HS-5 (cell line): ENCODE measurements at places on chromosomes 5 and 9.

DNA sequence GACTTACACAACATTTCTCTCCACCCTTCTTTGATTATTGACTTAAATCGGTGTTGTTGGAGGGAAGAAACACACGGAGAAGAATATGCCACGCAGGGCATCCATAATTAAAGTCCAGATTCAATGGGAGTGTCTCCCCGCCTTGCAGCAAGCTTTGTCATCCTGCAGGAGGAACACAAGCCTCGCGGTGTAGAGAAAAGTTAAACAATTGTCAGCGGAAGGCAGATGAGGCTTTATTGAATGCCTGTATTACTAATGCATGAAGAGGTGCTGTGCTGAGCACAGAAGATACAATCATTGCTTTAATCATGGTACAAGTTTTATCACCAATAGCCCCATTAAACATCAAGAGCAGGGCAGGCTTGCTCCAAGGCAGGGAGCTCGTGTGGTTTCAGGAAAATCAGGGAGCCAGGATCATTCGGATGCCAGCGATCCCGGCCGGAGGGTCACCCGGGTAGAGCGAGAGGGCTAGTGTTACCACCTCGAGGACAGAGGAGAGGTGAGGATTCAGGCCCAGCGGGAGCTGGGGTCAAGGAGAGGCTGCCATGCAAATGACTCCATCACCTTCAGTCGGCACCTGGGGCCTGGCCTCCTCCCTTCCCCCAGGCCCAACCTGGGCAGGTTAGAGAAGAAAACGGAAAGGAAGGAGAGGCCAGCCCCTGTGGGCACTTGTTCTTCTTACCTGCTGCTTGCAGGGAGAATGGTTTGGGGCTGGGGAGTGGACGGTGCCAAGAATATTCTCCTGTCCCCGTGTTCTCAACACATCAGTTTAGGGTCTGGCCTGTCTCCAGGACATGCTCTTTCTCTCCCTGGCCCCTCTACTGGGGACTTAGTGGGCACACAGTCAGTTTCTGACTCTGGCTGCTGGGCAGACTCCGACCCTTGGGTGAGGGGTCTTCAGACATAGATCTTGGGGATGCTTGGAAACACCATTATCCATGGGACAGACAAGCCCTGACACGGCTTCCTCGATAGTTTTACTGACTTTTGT is 289.5 kb downstream of the IRX2 start:
- no peak for DNase-seq

DNA sequence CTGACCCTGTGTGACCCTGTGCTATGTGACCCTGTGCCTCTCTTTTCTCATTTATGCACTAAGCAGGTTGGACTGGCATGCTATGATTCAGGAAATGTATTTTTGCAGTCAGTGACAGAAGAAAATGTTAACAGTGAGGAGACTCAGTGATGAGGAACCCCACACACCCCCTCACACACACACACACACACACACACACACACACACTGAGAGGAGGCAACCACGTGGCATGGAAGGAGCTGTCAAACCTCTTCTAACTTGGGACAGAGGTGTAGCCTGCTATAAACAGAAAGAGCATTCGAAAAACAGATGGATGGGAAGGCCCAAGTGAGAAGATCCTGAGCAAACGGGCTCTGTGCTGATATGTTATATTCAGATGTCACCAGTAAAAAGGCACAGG is 57.9 kb upstream of the GRIA1 start:
- DNase-seq = no peak

GRCh38 chr9:125822902-125823301 is 75.7 kb downstream of the PBX3 start:
- no peak for DNase-seq

- no peak for DNase-seq
These were observed 564.8 kb downstream of the ACTL7B start for GRCh38 chr9:108290839-108291585.

DNA sequence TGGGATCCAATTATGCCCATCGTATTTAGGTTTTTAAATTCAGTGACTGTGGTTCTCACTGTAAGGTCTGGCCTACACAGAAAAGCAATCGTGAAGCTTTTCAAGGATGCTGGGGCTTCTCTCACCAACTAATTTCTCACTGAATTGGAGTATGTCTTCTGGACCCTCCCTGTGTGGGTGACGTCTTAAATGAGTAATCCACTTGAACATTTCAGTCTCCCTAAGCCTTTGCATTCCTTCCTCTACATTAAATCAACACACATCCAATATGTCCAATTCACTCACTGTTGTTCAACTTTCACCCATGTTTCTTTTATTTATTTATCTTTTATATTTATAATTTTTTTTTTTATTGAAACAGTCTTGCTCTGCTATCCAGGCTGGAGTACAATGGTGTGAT is 12.5 kb upstream of the BTF3 start:
- DNase-seq = no peak

DNA sequence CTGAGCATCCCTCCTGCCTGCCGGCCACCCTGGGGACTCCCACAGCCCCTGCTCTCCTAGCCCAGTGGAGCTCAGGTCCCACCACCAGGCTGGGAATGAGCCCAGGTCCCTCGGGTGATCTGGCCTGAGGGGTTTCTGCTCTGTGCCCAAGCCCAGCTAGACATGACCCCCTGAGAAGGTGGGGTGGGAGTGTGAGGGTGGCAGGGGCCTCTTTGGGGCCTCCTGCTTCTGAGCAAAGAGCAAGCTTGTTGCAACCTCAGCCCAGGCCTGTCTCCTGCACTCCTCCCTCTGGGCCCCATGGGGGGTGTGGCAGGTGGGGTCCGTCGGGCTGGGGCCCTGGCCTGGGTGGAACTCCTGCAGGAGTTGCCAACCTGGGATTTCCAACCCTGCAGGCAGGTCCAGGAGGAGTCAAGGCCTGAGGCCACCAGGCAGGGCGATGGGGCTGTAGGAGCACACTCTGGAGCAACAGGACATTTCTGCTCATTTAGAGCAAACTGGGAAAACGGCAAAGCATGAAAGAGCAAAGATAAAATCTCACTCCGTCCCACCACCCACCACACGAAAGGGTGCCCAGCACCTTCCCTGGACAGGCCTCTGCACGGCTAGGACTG is 11.4 kb upstream of the NRARP start:
- DNase-seq = no peak

DNA sequence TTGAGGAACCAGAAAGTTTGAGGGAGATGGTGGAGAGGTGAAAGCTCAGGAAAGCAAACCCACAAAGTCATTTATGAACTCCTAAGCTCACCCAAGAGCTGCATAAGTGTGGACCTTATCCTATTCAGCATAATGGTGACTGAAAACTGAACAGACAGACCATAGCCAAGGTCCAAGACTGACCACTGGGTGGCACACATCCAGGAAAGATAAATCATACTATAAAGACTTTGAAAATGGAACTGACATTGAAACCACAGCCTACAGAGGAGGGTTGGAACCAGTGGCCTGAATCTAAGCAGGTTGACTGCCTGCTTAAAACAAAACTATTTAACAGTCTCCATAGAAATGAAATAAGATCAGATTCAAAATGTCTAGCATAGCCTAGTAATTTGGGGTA is 121.0 kb upstream of the RGS7BP start:
- no peak for DNase-seq
